ENCODE measurements at places on chromosomes 6 and 20. TPM values are rescaled to one million over a fixed set of nuclear protein-coding genes. Genes with fewer than 3 reads are reported as not detected.

The FLRT3 gene
- total RNA-seq = 4.6 TPM

The DAAM2 gene
- not detected for total RNA-seq

The TP53TG5 gene
- total RNA-seq = 0.52 TPM

The SPATS1 gene
- not detected for total RNA-seq

The RPL10A gene
- total RNA-seq = 789 TPM

The KCNK5 gene
- 62.4 TPM for total RNA-seq

The NHSL1 gene
- total RNA-seq = 26.8 TPM

The IPCEF1 gene
- total RNA-seq = 0.29 TPM

The KHDC1L gene
- not detected for total RNA-seq

The GNRH2 gene
- total RNA-seq = 1.7 TPM

The CST4 gene
- total RNA-seq = not detected

Data from Calu3 (cell line).